Left colon (tissue), 2 donors: ENCODE measurements at places on chromosomes 1 and 21.

DNA sequence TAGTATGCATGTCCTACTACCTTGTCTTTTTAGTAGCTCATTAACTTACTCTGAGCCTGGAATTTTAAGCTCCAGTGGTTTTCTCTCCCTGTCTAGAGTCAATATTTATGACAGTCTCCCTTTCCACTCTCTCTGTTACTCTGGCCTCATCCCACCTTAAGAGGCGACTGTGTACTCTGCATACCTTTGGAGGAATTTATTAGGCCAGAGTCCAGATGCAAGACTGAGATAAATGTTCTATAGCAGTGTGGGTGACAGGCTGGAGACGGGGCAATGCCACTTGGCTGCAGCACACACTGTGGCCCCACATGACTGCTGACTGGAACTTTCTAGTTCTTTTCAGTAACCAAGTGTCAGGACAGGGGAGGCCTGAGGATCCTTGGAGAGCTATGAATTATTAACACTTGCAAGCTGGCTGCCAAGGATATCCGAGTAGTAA is 4.1 kb upstream of the PDZK1 start:
- DNase-seq, result peak; percentile 35

DNA sequence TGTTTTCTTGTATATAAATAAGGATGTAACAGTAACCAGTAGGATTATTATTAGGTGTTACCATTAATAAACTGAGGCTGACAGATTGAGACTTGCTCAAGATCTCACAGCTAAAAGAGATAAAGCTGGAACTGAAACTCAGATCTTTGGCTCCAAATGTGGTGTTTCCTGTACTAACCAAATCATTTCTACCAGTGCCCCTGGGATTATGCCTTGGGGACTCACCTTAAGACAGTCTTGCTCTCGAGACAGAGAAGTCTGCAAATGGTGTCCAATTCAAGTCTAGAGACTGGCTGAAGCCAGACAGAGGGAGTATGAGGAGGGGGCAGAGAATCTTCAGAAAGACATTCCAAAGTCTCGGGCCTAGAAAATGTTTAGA is 593 bp upstream of the CD53 start:
- no peak for DNase-seq

- DNase-seq, result no peak
These were observed 32.3 kb downstream of the CD58 start for GRCh38 chr1:116538544-116538943.

DNA sequence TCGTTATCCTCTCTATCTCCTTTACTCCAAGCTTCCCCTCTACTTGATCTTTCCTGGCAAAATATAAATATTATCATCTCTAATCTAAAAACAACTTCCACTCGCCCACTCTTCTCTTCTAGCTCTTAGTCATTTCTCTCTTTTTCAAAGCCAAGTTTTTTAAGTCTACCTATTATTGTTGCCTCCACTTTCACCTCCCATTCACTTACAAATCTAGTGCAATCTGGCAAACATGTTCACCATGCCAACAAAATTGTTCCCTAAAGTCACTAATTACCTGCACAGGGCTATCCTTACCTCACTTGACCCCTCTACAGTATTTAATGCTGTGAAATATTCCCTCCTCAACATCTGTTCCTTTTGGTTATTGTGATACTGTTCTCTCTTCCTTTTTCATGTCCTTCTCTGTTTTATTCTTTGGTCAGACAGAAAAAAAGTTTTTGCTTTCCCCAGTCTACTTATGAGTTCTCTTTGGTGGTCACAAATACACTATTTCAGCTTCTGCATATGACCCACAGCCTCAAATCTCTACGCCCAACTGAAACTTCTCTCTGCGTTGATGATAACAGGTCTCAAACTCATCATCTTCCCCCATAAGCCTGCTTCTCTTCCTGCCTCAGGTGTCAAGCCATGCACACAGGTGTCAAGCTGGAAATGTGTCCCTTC is 31.9 kb upstream of the RAP1A start:
- no peak for DNase-seq

DNA sequence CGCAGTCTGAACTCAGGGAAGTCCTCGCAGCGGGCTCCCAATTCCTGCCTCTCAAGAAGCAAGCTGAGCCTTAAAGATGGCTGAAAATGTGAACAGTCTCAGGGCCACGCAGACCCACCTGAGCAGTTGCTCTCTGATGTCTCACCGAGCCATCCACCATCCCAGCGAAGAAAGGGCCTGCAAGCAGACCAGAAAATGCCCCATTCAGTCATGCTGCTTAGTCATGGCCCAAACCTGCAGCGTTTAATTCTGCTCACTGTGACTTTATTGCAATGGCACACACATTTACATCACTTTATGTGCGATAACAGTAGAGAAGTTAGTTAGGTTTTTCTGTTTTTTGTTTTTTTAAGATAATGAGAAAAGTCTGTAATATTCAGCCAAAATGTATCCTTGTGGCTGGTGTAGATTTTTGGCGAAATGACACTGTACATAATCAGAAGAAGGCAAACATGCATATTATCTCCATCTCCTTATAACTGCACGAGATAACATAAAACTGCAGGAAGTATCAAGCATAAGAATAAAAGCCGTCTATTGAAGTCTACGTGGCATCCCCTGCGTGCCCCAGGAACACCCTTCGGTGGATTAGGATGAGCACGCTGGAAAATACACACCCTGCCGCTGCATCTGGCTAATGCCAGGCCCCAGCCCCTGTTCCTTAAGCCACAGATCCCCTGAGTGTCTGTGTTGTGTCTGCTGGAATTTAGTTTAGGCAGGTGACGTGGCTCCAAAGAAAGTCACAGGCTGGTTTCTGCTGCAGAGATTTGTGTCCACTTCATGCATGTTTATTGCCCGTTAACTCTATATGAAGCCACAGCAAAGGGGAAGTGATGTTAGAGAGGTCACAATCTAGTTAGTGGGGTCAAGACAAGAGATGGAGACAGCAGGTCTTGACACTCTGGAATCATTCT is 119.8 kb upstream of the IRF2BP2 start:
- no peak for DNase-seq

DNA sequence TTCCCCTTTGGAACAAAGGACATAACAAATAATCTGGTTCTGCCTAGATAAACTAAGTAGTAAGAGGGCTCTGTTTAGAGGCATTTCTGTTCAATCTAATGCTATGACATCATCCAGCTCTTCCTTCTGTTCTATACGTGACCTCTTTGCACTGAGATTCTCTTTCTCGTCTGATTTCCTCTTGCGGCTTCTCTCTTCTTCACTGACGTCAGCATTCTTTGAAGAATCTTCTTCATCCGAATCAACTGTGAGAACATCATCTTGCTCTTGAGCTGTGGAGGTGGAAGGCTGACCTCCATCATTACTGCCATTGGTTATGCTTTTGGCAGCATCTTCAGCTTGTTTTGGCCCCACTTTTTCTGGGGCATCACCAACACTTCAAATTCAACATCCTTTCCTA is 130.4 kb downstream of the HS2ST1 start:
- DNase-seq, result no peak

GRCh38 chr1:154419620-154420571 is 14.8 kb downstream of the IL6R start:
- peak; percentile 69 for DNase-seq

DNA sequence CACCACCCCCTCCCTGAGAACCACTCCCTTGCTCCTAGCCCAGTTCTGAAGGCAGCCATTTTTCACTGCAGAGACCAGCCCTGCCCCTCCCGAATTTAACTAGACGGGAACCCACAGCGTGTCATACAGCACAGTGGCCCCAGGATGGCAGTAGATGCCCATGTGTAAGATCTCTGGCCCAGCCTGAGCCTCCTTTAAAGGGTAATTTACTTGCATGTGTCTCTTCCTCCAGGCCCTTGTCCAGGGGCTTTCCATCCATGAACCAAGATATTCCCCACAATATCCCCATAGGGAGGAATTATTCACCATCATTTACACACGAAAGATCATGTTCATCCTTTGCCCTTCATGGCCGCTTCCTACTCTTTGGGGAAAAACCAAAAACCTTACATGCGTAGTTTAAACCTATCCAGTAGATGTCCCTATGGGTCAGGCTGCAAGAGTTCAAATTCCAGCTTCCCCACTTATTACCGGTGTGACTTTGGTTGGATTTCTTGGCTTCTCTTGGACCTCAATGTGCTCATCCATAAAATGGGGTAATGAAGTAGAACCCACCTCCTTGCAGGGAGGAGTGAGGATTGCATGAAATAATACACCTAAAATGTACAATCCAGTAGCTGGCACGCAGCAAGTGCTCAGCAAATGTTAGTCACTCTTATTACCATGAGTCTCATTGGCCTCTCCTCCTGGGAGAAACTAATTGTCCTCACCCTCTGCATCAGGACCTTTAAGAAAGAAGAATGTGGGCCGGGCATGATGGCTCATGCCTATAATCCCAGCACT is 4.0 kb upstream of the LACTBL1 start:
- peak; percentile 45 for DNase-seq

- no peak for DNase-seq
These were observed 1.2 kb upstream of the CRCT1 start for GRCh38 chr1:152513081-152513480.

DNA sequence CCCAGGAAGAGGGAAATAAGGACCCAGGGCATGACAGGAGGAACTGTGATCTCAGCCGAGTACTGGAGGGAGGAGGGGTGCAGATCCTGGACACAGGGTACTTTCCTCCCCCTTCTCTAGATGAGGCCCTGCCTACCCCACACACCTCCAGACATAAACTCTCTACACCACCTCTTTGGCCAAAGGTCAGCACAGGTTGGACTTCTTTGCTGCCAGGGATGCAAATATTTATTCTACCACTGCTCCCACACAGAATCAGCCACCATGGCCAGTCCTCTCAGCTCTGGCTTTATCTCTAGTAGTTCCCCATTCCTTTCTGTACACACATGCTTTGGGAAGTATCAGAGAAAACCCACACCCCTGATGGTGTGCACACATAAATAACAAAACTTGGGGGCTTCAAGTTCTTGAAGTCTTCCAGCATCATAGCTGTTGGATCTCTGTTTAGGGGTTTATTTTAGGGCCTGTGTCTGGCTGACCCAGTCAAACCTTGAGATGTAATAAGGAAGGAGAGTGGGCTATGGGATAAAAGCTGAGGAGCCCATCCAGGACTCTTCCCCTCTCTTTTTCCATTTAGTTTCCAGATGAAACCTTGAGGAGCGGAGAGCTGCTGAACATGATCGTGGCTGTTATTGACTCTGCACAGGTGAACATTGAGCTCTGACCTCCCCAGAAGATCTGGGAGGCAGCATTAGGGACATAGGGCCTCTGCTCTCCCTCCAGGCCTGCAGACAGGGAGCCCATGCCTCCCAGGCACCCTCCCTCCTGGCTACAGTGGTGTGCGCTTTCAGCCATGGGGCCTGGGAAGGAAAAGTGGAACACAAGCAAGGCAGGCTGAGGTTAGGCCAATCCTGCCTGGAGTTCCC is 6.7 kb upstream of the SLC27A3 start:
- DNase-seq, result peak; percentile 73

GRCh38 chr1:231871878-231872277 is 245.3 kb downstream of the DISC1 start:
- no peak for DNase-seq

- DNase-seq, result no peak
These were observed 183.8 kb downstream of the DNAH14 start for GRCh38 chr1:225113265-225113664.

GRCh38 chr1:195866781-195867222 is 741.4 kb downstream of the KCNT2 start:
- no peak for DNase-seq

DNA sequence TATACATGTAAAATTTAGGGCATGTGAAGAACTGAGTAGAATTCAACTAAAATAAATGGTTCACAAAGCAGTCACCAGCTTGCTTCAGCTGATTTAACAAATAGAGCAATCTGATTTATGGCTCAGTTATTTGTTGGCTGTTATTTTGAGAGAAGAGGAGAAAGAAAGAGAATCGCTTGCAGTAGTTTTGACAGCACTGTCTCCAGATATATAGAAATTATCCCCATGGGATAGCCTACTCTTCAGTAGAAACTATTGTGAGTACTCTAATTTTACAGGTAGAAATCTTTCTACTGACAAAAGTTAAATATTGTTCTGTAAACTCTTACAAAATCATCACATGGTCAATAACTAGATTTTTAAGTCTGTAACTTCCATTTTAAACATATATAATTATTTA is 1098.2 kb downstream of the MRPL39 start:
- no peak for DNase-seq

DNA sequence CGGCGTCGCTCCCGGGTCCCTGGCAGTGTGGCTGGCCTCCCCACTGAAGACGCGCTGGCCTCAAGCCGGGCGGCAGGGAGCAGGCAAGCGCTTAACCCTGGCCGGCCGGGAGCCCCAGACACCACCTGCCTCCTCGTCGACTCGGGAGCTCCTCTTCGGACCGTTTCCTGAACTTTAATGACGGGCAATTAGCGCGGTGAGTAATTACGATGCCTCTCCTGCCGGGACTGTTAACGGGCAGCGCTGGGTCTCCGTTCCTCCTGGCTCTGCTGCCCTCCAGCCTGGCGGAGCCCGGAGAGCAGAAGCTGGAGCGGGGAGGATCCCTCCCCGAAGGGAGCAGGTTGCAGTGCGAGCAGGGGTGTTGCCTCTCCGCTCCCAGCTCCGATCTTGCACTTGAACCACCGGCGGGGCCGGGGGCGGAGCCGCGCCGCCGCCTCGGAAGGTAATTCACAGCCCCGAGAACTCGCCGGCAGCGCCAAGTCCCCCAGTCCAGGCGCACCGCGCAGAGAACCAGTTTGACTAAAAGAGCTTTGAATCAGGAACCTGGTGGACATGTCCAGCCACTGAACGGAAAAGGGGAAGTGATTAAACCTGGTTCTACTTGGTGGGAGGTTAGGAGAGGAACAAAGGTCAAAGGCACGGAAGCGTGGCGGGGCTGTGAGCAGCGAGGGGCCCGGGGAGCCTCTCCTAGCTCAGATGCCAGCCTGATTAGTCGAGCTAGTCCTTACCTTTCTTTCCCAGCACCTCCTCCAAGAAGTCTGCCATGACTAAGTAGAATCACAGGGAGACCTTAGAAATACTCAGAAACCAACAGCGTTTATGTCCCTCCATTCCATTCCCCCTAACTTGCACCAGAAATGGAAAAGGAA is 18.3 kb upstream of the PLEKHA6 start:
- peak; percentile 77 for DNase-seq

DNA sequence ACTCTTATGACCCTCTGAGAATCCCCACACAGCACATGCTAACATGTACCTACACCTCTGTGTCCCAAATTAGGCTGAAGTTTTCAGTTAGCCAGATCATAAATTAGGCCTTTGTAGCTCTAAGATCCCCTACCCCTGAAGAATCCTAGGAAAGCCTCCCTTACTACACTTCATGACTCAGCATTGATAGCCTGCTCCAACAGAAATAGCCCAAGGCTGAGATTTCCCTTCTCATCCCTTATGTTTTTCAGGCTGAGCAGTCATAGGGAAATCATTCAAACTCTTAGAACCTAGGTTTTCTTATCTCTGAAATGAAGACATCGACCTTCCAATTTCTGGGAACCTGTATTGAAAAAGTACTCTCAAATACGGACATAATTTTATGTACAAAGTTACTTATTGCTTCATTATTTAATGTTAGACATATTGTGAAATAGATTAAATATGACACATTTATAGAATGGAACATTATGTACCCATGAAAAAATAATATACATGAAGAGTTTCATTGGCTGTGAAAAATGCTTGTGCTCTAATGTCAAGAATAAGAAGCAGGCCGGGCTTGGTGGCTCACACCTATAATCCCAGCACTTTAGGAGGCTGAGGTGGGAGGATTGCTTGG is 122.4 kb upstream of the UBE2U start:
- DNase-seq, result no peak
